ENCODE measurements at places on chromosomes 16 and 17.

DNA sequence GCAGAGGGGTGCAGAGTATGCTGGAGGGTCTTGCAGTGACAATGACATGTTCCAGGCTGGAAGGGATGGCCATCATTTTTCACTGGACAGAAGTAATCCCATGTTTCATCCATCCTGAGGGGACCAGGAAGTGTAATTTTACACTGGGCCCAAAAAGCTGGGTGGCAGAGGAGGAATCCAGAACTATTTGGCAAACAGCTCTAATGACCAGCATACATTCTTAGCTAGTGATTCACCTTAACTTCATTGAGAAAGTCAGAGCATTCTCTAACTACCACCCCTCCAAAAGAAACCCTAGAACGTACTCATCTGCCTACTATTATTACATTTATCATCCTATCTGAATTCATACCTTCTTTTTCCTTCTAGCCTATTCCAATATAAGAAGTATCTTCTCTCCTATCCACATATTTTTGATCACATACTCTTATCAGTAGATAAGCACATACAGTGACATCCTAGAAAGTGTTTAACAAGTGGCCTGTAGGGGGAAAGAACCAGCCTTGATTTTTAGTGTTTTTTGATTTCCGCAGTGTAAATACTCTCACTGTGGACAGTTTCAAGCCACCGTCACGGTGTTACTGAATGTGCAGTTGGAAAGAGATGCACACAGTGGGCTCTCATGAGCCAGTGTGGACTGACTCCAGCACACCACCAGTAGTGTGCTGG, 118.1 kb downstream of the FTO start:
- DNase-seq = no peak

DNA sequence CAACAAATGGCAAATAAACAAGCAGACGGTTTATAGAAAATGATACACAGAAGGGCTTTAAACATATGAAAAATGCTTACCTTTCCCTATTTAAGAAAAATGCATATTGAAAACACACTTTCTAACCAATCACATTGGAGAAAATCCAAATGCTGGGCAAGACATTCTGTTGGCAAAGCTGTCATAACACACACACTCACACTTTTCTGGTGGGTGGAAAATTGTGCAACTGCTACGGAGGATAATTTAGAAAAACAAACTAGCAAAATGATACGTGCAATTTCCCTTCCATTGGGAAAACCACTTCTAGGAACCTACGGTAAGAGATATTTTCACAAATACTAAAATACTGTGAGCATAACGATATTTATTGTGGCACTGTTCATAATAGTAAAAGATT, 9.8 kb upstream of the MYH3 start:
- DNase-seq = no peak

GRCh38 chr17:6786618-6787017, 10.6 kb downstream of the FBXO39 start:
- DNase-seq = no peak

GRCh38 chr17:49510059-49510719, 15.1 kb downstream of the NGFR start:
- DNase-seq = no peak

DNA sequence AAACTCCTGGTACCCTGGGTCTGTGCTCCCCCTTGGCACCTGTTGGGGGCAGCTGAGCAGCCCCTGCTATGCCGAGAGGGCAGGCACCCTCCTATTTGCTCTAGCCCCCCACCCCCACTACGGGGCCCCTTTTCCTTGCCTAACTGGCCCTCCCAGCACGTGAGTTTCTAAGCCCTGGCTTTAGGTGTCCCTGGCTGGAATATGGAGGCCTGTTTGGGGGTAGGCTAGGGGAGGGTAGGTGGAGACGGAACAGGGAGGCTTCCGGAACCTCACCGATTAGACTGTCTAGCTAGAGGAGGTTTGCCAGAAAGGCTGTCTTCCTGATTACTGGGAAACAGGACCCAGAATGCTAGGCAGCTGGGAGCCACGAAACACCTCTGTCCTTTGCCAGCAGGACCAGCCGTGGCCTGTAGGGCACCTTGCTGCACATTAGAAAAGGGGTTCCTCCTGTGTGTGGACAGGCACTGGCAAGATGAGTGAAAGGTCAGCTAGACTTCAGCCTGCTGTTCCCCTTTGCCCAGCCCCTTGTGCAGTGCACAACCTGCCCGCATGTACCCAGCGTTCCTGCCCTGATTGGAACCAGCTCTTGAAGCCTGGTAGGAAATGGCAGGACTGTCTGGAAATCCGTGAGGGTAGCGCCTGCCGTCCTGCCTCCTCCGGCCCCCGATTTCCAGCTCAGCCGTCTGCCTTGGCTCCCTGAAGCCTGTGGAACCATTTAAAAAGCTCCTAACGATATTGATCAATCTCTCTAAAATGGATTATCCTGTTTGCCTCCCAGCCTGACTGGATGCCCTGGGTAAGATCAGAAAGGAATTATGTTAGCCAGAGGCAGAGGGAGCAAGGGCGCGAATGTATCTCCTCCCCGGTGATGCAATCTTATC, 83.4 kb upstream of the GSE1 start:
- no peak for DNase-seq

DNA sequence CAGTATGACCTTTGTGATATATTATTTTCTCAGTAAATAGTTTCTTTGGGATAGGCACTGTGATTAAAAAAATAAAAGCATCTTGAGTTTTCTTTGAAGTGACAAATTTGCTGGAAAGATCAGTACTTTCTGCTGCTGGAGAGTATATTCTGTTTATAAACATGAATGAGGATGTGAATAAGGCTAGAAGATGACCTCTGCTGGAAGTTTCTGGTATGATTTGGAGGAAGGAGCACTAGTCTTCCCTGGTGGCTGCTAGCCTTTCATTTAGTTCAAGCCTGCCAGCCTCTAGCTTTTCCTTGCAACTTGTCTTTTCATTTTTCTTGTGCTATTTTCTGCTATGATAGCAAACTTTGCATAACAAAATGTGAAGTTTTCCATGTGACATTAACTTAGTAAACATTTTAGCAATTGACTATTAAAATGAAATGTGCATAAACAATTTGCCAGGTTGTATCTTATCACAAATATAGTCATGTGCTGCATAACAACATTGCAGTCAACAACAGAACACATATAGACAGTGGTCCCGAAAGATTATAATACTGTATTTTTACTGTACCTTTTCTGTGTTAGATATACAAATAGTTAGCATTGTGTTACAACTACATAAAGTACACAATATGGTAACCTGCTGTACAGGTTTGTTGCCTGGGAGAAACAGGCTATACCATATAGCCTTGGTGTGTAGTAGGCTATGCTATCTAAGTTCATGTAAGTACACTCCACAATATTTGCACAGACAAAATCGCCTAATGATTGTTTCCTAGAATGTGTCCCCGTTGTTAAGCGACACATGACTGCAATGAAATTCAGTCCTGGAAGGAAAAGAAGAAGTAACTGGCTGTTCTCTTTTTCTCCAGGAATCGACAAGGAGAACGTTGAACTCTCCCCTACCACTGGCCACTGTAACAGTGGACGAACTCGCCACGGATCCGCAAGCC, 18.1 kb upstream of the RAB11FIP4 start:
- DNase-seq = peak; percentile 11

DNA sequence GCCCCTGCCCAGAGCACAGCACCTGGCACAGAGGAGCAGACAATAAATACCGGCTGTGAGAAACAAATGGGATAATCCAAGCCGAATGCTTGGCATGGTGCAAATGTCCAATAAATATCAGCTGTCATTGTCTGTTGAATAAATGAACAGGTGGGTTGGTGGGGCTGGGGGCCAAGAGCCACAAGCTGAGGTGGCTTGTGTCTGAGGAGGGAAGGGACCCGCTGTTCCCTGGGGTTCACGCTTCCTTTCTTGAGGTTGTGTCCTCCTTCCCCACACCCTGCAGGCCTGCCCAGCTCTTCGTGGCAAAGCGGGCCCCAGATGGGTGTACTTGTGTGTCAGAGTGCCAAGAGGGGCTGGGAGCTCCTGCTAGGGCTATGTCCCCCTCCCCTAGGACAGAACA, 38.6 kb downstream of the ARHGAP27 start:
- DNase-seq = no peak

DNA sequence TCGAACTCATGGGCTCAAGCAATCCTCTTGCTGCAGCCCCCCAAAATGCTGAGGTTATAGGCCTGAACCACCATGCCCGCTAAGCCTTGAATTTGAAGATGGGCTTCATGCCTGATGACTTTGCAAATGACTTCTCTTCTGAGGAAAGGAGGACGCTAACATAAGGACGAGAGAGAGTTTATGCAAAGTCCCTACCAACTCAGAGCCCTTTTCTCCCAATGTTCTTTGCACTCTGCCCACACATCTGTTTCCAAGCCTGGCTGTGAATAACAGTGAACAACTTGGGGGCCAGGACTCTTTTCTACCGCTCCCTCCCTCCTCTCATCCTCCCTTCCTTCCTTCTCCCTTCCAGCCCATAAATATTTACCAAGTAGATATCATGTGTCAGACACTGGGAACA, 8.5 kb upstream of the NPIPB2 start:
- no peak for DNase-seq

DNA sequence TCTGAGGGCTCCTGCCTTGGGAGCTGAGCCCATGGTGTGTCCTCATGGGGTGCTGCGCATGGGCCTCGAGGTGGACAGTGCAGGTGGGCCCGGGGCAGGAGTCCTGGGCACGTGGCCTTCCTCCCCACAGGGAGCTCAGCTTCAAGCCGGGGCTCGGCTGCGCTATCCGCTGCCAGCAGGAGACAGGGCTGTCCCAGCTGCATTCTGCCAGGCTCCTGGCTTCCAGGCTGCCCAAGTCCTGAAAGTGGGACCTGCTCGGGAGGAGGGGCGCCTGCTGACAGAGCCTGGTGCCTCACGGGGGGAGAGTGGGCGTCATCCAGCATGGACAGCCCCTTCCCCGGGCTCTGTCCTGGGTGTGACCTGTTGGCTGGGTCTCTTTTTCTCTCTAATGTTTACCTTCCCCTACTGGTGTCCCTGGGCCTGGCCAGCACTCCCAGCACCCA, 7.1 kb downstream of the TRAF7 start:
- DNase-seq = no peak

DNA sequence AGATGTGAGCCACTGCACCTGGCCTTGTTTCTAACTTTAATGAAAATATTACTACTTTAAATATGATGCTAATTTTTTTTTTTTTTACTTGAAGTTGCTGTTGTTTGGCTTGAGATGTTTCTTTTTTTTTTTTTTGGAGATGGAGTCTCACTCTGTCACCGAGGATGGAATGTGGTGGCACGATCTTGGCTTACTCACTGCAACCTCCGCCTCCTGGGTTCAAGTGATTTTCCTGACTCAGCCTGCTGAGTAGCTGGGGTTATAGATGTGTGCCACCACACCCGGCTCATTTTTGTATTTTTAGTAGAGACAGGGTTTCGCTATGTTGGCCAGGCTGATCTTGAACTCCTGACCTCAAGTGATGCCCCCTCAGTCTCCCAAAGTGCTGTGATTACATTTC, 23.6 kb downstream of the IGSF6 start:
- DNase-seq = no peak

- DNase-seq = no peak
Measured at GRCh38 chr17:16569358-16569712, 331 bp upstream of the ZNF287 start.

DNA sequence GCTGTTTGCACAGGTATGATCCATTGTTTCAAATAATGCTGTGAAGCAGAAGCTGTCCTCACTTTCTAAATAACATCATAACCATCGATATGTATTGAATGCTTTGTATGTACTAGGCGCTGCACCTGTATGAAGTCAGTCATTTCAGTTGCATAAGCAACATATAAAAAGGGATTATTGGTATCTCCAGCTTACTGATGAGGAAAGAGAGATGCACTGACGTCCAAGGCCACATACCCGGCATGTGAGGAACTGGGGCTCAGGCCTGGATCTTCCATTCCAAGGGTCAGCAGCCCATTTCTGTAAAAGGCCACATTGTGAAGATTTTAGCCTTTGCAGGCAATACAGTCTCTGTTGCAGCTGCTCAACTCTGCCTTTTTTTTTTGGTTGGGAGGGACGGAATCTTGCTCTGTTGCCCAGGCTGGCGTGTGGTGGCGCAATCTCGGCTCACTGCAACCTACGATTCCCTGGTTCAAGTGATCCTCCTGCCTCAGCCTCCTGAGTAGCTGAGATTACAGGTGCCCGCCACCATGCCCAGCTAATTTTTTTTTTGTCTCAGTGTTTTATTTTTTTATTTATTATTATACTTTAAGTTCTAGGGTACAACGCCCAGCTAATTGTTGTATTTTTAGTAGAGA, 244.7 kb downstream of the MRTFB start:
- no peak for DNase-seq

DNA sequence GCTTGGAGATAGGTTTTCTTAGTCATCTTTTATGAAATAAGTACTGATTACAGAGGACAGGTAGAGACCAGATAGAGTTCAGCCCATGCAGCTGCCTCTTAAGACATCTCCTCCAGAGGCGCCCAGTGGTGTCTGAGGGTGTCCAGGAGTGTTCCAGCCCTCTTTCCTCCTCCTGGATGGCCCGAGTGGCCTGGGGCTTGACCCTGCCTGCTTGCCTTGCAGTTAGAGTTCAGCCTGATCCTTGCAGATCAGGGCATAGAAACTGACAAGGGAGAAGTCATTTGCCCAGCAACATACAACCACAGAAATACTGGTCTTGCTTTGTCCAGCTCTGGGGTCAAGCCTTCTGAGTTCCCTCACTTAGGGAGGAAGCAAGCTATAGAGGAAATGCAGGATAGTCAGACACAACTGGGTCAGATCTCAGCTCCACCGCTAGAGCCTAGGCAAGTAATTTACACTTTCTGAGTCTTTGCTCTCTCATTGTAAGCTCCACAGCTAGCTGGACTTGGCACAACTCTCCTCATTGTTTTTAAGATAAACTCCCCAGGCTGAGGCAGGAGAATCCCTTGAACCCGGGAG, 3.6 kb upstream of the CCL1 start:
- DNase-seq = no peak

DNA sequence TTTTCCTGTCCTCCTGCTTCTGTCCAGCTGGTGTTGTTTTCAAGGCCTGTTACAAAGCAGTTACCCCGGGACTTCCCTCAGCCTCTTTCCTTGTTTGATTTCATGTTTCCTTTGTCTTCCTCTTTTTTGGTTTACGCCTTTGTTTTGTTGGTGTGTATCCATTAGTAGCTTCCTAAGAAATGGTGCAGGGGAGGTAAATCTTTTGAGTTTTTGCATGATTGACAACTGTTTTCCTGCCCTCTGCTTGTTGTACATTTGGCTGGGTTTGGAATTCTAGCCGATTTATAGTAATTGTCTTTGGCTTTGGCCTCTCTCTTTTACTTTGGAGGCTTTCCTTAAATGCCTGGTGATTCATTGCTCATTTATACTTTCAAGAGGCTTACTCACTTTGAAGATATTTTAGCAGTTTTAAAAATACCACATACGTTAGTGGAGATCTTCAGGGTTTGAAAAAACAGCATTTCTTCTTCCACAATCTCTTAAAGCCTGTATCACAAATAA, 32.8 kb downstream of the DNAH2 start:
- DNase-seq = no peak

All from NCI-H1930 (cell line).